ENCODE measurements at places on chromosomes 7 and 10.

GRCh38 chr10:75400771-75401568 lies 594 bp downstream of the ZNF503 start:
- DNase-seq: no peak

DNA sequence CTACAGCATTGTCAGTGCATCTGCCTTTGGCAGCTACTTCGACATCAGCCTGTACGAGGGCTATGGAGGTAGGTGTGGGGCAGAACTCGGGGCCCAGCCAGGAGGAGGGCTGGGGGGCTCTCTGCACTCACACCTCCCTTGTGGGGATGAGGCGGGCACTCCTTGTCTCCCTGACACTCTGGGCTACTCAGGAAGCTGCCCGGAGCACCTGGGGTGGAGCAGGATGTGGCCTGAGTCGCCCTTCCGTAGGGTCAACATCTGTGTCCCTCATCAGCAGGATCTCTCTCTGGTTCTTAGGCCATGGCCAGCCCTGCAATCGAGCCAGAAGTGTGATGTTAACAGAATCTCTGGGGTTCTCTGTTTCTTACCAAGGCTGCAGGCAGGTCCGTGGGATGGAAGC lies 40.2 kb downstream of the C10orf105 start:
- no peak for DNase-seq

DNA sequence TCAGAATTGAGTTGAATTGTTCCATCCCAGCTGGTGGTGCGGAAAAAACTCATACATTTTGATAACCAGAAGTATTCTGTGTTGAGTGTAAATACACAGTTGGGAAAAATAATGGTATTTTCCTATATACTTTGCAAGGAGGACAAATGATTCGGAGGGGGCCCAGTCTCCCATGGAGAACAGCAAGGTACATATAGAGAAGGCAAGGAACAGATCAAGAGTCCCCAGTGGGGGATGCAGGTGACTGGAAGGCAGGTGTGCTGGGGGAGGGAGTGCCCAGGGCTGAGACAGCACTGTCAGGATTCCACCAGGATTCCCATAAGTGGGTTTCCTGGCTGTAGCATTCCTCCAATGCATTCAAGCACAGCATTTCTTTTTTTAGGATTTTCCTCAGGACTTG lies 10.8 kb upstream of the ADCY1 start:
- DNase-seq: no peak

GRCh38 chr7:137074391-137075030 lies 206.1 kb downstream of the CHRM2 start:
- no peak for DNase-seq

DNA sequence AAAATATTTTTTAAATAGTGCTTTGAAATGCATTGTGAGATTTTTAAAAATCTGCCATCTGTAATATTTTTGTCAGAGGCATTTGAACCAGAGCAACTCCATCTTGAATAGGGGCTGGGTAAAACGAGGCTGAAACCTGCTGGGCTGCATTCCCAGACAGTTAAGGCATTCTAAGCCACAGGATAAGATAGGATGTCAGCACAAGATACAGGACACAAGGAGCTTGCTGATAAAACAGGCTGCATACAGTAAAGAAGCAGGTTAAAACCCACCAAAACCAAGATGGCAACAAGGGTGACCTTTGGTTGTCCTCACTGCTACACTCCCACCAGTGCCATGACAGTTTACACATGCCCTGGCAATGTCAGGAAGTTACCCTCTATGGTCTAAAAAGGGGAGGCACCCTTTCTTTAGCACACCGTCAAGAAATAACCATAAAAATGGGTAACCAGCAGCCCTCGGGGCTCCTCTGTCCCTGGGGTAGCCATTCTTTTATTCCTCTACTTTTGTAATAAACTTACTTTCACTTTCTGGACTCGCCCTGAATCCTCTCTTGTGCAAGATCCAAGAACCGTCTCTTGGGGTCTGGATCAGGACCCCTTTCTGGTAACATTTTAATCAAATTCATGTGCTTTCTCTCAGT lies 273.7 kb downstream of the SEMA3D start:
- DNase-seq: no peak

DNA sequence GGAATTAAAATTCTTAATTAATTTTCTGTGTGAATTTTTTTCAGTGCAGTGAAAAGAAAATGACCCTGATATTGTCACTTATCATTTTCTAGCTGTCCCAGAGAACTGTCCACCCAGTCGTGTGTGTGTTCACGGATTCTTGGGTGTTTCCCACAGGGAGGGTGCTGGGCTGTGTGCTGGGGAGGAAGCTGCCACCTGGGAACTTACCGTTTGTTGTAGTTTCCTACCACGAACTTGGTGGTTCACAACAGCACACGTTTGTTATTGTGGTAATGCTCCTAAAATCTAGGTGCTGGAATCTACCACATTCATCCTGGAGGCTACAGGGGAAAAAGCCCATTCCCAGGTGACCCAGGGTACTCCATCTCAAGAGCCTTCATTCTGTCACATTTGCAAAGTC lies 276.1 kb downstream of the GLRX3 start:
- DNase-seq: no peak

DNA sequence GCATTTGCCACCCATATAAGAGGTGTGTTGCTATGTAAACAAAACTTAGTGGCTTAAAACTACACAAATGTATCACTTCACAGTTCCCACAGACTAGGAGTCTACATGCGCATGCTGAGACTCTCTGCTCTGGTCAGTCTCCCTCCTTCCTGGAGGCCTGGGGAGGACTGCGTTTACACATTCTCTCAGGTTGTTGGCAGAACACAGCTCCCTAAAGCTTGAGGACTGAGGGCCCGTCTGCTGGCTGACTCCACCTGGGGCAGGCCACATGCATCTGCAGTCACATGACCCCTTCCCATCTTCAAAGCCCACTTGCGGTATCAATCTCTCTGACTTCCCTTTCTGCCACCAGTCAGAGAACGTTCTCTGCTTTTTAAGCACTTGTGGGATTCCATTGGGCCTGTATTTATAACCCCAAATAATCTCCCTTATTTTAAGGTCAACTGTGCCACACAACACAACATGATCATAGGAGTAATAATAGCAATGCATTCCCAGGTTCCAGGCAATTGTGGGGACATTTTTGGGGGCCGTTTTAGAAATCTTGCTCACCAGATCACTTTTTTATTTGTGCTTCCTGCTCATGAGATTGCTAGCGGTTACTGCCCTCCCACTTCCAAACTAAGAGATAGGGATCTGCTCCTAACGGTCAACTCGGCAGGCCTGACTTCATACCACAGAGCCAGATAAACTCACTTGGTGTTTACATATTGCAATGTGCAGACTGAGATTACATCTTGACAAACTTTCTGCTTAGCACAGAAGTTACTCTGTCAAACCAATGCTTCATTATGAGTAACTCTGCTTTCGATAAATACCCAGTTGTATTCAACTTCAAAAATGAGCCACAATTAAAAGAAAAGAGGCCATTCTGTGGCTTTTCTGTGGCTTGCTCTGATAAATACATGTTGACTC lies 96.3 kb downstream of the ALOX5 start:
- no peak for DNase-seq

- no peak for DNase-seq
Observed at GRCh38 chr10:1625079-1625478, 112.2 kb downstream of the ADARB2 start.

DNA sequence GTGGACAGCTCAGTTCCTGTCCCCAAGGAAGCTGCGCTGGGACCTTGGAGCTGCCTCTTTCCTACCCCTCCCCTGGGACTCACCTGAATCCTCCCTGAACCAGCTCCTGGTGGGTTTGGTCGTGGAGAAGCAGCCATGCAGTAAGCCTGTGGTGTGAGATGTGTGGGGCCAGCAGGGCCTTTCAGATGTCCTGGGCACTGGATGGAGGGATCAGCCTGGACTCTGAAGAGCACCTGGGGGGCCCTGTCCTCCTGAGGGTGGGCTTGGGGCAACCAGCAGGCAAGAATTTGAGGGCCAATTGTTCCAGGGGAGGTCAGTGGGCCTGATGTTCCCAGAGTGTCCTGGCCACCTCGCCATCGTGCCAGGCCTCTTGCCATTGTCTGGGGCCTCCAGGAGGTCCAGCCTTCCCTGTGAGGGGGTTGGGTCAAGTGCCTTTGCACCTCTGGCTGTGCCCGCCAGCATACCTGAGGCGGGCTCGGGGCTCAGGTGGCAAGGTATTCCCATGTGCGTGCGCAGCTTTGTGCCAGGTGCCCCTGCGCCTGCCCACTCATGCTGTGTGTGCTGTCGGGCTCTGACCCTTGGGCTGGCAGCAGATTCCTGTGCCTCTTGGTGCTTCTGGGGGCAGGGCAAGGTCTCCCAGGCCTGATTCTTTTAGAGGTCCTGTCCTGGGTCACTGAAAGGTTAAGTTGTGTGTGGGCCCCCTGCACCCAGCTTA lies 7.3 kb downstream of the TRIM8 start:
- DNase-seq: no peak

DNA sequence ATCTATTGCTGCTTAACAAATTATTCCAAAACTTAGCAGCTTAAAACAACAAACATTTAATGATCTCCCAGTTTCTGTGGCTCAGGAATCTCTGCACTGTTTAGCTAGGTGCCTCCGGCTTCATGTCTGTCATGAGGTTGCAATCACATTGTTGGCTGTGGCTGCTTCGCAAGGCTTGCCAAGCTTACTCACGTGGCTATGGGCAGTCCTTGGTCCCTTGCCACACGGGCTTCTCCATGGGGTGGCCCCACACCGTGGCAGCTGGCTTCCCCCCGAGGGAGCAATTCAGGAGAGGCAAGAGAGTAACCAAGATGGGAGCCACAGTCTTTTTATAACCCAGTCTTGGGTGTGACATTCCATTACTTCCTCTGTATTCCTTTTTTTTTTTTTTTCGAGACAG lies 67.4 kb downstream of the NEURL1 start:
- no peak for DNase-seq

GRCh38 chr10:97682042-97682441 lies 5.0 kb downstream of the AVPI1 start:
- DNase-seq: no peak

- no peak for DNase-seq
Observed at GRCh38 chr7:108972004-108972403, 402.3 kb downstream of the DNAJB9 start.

GRCh38 chr10:127012769-127013152 lies 107.5 kb downstream of the DOCK1 start:
- DNase-seq: peak; percentile 7

GRCh38 chr7:110373416-110373815 lies 717.5 kb upstream of the LRRN3 start:
- no peak for DNase-seq

DNA sequence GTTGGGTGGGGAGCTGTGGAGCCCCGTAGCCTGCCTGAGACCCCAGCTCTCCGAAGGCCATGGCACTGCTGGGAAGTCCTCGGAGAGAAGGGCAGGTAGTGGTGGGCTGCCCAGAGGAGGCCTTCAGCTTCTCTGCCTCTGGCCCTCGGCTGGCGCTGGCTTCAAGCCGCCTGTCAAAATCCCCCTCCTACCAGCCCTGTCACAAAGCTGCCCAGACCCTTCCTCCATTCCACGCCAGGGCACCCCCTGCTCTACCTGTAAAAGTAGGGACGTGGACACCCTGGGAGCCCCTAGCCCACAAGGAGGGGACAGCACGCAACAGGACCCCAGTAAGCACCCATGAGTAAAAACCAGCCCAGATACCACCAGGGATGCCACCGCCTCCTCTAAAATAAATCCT lies 31.6 kb downstream of the MAD1L1 start:
- no peak for DNase-seq

- no peak for DNase-seq
Observed at GRCh38 chr10:46530249-46531186, 25.9 kb downstream of the GPRIN2 start.

All from NCI-H2029 (cell line).